Stomach (tissue), 19 donors: ENCODE measurements at places on chromosomes 7 and 10.

DNA sequence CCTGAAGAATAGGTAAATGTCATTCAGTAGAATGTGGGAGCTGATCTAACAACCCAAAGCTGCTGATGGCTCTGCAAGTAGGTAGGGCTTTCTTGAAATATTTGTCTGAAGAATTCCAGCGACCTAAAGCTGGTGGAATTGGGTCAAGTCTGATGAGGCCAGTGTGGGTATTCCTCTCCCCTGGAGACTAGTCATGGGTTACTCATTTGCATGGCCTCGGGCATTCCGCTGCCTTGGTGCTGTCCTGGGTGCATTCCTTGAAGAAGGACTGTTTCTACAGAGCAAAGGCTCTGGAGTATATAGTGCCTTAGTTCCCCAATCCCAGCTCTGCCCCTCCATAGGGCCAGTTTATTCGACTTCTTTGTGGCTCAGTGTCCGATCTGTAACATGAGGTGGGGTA, 19.2 kb downstream of the PDK4 start:
- DNase-seq: no peak

DNA sequence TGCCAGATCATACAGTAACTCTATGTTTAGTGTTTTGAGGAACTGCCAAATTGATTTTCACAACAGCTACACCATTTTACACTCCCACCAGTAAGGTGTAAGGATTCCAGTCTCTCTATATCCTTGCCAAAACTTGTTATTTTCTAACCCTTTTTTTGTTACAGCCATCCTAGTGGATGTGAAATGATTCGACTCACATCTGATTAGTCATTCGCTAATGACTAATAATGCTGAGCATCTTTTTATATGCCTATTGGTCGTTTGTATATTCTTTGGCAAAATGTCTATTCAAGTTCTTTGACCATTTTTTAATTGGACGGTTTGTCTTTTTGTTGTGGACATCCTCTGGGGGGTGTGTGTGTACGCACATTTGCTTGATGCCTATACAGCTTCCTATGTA, 142.8 kb downstream of the DGKB start:
- DNase-seq: no peak

DNA sequence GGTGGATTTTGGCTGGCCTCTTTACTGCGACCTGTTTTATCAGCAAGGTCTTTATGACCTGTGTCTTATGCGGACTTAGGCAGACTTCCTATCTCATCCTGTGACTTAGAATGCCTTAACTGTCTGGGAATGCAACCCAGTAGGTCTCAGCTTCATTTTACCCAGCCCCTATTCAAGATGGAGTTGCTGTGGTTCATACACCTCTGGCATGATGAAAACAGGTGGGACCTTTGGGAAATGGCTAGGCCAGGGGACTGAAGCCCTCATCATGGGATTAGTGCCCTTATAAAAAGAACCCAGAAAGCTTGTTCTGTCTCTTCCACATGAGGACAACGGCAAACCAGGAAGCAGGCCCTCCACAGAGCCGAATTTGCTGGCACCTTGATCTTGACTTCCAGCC, 172.1 kb upstream of the MYO3A start:
- no peak for DNase-seq

GRCh38 chr10:78211561-78212051, 177.9 kb downstream of the RPS24 start:
- DNase-seq: peak; percentile 75

- no peak for DNase-seq
Measured at GRCh38 chr10:78991187-78991586, 77.6 kb upstream of the ZMIZ1 start.

- no peak for DNase-seq
Measured at GRCh38 chr7:144908324-144908723, 72.5 kb upstream of the TPK1 start.

- DNase-seq: no peak
Measured at GRCh38 chr10:58467931-58468635, 44.6 kb upstream of the BICC1 start.
